ENCODE measurements at places on chromosomes 6 and 20.

GRCh38 chr6:110528101-110528929, 51.9 kb upstream of the SLC22A16 start:
- peak; percentile 26 for DNase-seq

- DNase-seq: no peak
Measured at GRCh38 chr6:5562277-5562676, 301.0 kb downstream of the FARS2 start.

DNA sequence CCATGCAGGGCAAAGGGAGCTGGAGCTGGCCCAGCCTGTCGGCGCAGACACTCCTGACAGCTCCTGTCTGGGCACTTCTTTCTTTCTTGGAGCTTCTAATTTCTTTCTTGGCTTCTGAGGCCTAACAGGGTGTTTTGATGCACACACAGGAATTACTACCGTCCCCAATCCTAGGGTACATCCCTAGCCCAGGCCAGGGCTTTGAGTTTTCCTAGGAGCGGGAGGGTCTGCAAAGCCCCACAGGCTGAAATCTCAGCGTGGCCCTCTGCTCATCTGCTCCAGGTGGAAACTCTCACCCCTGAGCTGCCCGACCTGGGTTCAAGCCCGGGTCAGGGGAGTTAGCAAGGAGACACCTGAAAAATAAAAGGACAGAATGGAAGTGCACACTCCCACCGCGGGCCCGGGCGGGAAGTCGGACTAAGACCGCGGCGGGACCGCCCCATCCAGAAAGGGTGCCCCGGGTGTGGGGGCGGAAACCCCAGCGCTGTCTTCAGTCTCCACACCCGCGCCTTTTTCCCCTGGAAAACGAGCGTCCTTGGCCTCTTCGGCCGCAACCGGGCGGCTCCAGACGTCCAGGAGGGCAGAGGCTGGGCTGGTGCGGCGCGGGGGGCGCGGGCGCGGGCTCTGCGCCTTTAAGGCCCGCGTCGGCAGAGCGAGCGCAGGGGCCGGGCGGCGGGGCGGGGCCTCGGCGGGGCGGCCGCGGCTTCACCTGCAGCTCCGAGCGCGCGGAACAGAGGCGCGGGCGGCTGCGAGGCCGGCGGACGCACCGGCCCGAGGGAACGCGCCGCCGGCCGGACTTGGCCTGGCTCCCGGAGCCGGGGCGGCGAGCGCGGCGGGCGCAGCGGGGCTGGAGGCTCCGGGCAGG, at the start of gene CDH4:
TSS of gene CDH4 (plus strand) at position 733 of the 865 bp plus-strand sequence.
- DNase-seq: no peak

GRCh38 chr20:12570371-12570770, 438.4 kb upstream of the SPTLC3 start:
- no peak for DNase-seq

DNA sequence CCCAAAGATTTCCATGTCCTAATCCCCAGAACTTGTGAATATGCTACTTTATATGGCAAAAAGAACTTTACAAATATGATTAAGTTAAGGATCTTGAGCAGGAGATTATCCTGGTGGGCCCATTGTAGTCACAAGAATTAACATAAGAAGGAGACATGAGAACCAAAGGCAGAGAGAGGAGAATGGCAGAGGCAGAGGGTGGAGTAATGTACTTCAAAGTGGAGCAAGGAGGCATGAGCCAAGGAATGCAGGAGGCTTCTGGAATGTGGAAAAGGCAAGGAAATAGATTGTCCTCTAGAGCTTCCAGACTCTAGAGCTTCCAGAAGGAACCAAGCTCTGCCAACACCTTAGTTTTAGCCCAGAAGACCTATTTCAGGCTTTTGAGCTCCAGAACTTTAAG, 147.4 kb downstream of the MOXD1 start:
- DNase-seq: no peak

DNA sequence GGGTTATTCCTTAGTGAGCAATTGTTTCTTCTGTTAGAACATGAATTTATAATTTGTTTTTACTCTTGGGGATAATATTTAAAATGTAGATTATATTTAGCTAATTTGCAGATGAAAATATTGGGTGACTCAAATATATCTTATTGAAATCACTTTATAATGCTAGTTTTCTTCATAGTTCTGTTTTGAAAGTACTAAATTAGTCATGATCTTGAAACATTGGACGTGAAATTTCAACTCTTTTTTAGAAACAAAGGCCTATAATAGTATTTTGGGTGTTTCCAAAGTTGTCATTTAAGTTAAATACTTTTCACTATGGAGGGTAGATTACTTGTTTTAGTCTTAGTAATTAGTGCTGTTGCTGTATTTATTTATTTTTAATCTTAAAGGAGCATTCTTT, 250.9 kb downstream of the UTRN start:
- no peak for DNase-seq

- DNase-seq: no peak
Measured at GRCh38 chr6:35727231-35727934, 9.4 kb upstream of the ARMC12 start.

GRCh38 chr6:34657307-34657978, 39.1 kb downstream of the ILRUN start:
- DNase-seq: no peak

- no peak for DNase-seq
Measured at GRCh38 chr20:13396826-13397225, 175.8 kb downstream of the ISM1 start.

DNA sequence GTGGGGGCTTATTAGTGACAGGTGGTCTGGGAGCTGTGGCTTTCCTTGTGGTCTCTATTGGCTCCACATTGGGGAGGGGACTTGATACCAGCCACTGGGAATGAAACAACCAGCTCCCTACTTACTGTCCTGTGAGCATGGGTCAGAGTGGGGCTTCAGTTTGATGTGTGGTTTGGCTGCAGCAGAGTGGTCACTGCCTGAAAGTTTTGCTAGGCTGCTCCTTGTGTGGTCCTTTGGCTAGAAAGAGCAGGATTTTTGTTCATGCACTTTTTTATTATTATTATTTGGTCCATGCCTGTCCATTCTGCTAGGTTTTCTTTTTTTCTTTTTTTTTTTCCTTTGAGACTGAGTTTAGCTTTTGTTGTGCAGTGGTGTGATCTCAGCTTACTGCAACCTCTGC, 7.5 kb upstream of the TMEM14B start:
- no peak for DNase-seq

GRCh38 chr6:125858427-125859320, 67.9 kb downstream of the NCOA7 start:
- DNase-seq: peak; percentile 7

- DNase-seq: no peak
Measured at GRCh38 chr20:58512808-58513552, 2.2 kb downstream of the APCDD1L start.

- DNase-seq: no peak
Measured at GRCh38 chr20:7155794-7156193, 388.3 kb downstream of the BMP2 start.

- DNase-seq: no peak
Measured at GRCh38 chr6:64723327-64724058, 983.5 kb downstream of the EYS start.

Measured in T follicular helper cell (primary cell).